Activated CD8-positive, alpha-beta memory T cell treated with anti-CD3 and anti-CD28 coated beads for 24 hours (primary cell): ENCODE measurements at places on chromosomes 6 and 20.
A peak's percentile ranks its signal among the peaks of the same experiment; 100 is the strongest.

DNA sequence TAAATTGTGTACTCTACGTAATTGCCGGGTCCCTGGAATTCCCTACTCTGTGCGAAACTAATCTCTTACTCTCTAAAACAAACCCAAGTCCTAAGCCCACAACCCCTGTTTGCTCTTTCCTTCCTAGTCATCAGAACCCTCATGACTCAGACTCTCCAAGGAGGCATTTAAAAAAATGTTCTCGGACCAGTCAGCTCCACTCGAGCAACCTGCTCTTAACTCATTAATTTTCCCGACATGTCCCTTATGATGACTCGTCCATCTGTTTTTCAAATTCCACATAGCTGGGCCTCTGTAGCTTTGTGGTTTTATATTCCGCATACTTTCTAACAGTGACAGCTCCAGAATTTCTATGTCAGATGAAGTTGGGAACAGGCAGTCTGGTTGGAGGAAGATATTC is 2.6 kb upstream of the MUC22 start:
- DNase-seq = no peak

DNA sequence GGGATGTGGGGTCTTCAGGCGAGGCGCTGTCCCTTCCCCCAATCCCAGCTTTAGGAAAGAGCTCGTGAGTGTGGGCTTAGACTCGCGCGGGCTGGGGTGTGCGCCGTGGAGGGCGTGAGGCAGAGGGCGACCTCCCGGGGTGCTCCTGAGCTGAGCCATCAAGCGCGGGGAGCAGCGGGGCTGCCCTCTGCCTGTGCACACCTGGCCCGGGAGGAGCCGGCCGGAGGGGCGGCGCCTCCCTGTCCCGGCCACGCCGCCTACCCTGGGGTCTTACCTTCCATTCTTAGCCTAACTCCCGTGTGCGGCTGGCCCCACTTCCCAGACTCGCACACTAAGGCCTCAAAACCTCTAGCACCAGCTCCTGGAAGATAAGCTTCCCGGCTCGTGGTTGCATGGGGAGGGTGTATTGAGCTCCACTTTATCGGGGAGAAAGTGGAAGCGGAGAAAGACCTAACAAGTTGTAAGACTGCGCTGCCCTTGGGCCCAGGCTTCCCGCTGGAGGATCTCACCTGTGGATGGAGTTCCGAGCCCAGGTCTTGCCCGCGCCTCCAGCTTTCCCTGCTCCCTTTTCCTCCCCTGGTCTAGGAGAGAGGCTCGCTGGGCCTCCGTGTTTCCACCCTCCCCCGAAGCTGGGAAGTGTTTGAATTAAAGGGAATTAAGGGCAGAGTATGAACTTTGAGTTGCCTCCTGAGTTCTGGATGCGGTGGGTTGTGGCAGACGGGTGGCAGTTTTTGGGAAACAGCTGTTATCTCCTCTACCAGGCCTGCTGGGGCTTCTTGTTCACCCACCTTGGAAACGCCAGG is 1.2 kb downstream of the DNMT3B start:
- no peak for DNase-seq

- peak; percentile 84 for DNase-seq
These were observed 197.4 kb upstream of the KCNG1 start for GRCh38 chr20:51220293-51220706.

DNA sequence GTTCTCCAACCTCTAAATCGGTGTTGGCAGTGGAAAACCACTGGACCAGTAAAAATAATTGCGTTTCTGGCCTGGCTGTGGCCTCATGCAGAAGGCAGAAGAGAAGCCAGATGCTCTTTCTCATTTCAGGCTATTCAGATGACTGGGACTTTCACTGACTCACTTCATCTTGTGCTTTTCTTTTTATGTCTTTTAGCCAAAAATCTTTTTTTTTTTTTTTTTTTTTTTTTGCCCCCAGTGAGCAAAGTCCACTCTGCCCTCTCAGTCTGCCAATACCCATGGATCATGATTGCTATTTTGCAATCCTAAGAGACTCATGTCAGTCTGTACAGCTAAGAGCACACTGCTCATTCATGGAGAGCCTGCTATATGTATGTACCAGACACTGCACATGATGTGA is 962.5 kb downstream of the KIF16B start:
- no peak for DNase-seq

DNA sequence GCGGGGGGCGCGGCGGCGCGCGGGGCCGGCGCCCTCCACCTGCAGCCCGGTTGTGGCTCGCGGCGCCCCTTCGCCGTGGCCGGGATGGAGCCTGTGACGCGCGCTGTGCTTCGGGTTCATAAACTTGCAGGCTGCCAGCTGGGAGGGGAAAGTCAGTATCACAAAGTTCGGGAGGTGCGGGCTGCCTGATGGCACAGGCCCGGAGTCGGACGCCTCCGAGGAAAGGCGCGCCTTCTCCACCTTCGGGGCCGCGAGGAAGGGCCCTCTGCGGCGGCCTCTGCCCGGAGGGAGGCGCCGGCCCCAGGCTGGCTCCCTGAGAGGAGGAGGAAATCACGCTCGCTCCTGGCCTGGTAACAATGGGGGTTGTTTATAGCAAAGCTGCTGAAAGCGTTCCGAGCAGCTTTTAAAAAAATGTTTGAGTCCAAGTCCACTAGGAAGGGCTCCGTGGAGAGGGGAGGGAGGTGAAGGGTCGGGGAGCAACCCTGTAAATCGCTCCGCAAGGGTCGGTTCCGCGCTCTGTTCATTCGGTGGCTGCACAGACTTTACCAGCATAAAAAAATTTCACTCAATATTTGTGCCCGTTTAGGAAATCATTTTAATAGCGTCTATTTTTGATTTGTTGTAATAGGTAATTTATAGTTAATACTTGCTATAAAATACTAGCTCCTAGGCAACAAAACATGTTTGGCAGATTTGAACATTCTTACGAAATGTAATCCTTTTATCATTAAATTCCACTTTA is 1.0 kb downstream of the AFDN start:
- peak; percentile 71 for DNase-seq

GRCh38 chr6:163955756-163956155 is 541.2 kb downstream of the QKI start:
- DNase-seq = no peak

GRCh38 chr20:41304424-41305079 is 13.0 kb downstream of the ZHX3 start:
- DNase-seq = no peak

DNA sequence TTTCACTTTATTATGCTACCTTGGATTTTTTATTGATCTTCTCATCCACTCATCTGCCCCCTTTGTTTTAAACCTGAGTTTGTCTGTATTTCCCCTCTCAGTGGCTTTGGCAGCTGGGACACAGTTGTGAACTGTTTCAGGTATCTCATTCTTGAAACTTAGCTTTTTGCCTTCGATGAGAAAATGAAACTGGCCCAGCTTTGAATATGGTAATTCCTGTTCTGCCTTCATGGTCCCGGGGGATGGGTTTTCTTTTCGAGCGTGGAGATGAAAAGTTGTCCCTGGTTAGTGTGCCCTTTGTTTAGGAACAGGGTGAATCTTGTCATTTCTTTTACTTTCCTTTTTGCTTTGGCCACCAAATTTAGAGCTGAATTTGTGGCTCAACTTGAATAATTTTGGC is 25.6 kb downstream of the DHX35 start:
- DNase-seq = no peak

DNA sequence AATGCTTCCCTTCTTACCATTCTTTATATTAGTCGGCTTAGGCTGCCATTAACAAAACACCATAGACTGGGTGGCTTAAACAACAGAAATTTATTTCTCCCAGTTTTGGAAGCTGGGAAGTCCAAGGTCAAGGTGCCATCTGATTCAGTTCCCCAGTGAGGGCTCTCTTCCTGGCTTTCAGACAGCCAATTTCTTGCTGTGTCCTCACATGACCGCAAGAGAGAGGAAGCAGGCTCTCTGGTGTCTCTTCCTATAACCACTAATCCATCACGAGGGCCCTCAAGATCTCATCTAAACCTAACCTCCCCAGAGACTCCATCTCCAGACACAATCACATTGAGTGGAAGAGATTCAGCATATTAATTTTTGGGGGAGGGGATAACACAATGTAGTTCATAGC is 193.0 kb upstream of the SGK1 start:
- no peak for DNase-seq

DNA sequence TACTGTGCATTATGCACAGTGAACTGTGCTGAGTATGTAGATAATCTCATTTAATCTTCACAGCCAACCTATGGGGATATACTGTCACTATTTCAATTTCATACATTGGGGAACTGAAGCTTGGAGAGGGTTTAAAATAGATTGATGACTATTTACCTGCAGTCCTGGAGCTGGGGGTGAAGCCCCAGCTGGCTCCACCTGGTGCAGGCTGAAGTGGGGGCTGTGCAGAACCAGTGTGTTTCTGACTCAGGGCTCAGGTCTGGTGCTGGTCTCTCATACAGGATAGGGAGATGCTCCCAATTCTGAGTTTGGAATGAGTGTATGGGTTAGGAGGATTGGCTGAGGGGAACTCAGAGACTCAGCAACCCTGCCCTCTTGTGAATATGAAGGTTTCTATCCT is 176.1 kb upstream of the CEP162 start:
- DNase-seq = no peak

GRCh38 chr20:35663516-35664465 is 909 bp downstream of the CPNE1 start:
- DNase-seq = peak; percentile 84

DNA sequence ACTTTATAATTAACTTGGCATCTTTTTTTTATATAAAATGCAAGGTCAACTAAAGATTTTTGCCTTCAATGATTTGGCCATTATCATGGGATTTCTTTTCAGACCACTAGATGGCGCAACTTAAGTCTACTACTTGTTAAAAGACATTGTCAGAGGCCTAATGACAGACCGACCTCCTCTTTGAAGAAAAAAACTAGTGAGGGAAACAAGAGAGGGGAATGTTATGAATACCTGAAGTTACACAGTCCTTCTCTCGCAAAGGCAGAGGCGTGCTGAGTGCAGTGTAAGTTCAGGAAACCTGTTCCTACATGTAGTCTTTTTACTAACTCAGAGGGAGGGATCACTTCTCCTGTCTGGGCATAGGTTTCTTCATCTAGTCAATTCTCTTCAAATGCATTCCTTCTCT is 9.3 kb downstream of the TRAPPC3L start:
- DNase-seq = peak; percentile 61

DNA sequence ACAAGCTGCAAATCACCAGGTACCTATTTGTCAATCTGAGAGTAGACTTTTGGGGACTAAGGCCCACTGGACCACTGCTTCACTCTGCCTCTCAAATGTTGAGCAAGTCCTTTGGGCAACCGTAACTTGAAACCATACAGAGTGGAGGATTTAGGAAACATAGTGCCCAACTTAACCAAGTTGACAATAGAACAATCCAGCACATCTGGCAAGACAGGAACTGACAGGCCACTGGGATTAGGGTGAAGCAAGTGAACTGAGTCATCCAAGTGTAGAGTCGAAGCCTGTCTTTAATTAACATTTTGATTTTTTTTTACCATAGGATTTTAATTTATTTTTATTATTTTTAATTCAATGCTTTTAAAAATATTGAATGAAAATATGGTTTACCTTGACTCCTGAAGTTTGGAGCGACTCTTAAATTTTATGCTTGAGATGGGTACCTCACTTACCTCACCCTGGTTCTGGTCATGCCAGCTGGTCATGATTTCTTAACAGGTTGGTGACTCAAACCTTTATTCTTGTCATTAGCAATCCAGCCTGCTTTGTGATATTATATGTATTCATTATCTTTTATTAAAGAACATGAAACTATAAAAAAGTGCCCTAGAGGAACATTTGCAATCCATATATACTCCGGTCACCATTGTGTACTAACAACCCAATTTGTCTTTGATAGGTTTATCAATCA is 312.1 kb upstream of the DEFB112 start:
- no peak for DNase-seq

DNA sequence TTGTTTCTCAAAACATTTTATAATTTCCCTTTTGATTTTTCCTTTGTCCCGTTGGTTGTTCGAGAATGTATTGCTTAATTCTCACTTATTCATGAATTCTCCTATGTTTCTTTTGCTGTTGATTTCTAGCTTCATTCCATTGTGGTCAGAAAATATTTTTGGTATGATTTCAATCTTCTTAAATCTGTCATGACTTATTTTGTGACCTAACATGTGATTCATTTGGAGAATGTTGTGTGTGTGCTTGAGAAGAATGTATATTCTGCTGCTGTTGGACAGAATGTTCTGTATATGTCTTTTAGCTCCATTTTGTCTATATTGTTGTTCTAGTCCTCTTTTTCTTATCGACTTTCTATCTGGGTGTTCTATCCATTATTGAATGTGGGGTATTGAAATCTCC is 286.2 kb upstream of the RNF217 start:
- no peak for DNase-seq

- DNase-seq = no peak
These were observed 91.1 kb upstream of the PTPN1 start for GRCh38 chr20:50418890-50419642.
